Ammon's horn (tissue), 1 donor: ENCODE measurements at places on chromosomes 16 and 17.

GRCh38 chr16:86800894-86801293, 222.5 kb downstream of the FOXL1 start:
- DNase-seq: no peak

DNA sequence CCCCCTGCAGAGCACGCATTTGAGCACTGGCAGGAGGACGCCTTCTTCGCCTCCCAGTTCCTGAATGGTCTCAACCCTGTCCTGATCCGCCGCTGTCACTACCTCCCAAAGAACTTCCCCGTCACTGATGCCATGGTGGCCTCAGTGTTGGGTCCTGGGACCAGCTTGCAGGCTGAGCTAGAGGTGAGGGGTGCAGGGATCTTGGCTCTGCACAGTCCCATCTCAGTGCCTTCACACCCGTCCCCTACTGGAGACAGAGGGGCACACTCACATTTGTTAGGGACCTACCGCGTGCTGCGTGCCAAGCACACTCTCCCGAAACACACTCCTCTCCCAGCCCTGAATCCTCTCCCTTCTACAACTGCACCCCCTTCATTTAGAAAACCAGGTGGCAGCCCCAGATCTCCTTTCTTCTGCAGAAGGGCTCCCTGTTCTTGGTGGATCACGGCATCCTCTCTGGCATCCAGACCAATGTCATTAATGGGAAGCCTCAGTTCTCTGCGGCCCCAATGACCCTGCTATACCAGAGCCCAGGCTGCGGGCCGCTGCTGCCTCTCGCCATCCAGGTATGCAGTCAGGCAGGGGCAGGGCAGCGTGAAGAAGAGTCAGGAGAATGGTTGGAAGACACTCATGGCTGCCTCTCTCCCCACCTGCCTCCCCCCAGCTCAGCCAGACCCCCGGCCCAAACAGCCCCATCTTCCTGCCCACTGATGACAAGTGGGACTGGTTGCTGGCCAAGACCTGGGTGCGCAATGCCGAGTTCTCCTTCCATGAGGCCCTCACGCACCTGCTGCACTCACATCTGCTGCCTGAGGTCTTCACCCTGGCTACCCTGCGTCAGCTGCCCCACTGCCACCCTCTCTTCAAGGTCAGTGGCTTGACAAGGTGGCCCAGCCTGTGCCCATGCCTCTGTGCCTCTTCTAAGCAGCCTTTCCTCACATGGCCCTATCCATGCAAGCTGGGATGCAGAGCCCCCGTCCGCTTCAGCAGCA, 6.3 kb downstream of the ALOX15B start:
- no peak for DNase-seq

DNA sequence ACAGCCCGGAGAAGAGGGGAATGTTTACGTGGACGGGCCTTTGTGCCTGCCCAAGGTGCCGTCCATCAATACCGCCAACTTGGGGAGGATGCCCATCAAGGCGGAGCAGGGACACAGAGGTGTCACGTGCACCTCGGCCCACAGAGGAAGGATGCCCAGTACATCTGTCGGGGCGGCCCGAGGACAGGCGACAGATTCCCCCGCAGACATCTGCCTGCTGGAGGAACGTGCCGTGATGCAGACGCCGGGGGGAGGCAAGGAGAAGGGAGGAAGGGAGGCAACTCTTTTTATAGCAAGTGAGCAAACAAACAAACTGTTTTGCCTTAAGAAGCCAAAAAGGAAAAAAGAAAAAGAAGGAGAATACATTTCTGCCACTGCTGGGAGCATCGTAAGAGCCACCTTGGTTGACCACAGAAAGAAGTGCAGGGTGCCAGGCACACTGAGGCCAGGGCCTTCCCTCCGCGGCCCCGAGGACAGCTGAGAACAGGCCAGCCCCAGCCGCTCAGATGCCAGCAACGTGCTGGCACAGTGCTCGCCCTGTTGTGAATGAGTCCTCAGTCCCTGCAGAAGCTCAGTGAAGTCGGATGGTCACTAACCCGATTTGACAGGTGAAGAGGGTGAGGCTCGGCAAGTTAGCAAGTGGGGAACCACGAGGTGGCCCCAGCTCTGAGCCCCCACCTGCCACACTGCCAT, 146.4 kb downstream of the RBFOX3 start:
- peak; percentile 40 for DNase-seq

GRCh38 chr17:39706921-39707337, 7.1 kb downstream of the ERBB2 start:
- DNase-seq: no peak

- no peak for DNase-seq
Measured at GRCh38 chr16:79393127-79393526, 207.4 kb downstream of the MAF start.

GRCh38 chr17:72419866-72420774, 299.3 kb downstream of the SOX9 start:
- peak; percentile 52 for DNase-seq

DNA sequence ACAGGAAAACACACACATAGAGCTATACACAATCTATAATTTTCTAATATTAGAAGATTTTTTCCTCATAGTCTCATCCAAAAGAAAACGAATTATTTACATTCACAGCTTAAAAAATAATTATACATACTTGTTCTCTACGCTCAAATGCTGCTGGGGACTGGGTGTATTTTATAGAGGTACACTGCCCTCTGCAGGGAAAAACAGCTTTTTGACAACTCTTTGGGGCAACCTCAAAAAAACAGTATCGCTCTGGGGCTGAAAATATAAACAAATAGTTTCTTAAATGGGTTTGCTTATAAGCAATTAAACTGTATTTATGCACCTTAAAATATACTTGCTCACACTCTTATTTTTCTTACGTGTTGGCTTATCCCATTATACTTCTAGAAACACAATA, 261.8 kb upstream of the PSMD7 start:
- DNase-seq: peak; percentile 26

DNA sequence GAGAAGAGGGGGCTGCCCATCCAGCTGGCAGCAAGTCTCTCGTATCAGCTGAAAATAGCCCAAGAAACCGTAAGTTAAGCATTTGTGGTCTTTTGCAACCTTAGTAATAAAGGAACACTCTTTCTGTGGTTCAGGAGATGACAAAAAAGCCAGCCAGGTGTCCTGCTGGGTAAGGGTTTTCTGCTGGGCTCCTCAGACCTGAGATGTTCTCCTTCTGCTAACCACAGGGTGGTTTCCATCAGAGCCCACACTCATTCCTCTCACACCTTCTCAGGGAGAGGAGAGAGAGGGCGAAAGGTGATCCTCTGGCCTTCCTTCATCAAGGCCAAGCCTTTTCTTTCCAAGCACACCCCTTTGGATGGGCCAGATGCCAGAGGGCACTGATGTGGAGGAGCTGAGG, 70.7 kb downstream of the TEX14 start:
- no peak for DNase-seq

DNA sequence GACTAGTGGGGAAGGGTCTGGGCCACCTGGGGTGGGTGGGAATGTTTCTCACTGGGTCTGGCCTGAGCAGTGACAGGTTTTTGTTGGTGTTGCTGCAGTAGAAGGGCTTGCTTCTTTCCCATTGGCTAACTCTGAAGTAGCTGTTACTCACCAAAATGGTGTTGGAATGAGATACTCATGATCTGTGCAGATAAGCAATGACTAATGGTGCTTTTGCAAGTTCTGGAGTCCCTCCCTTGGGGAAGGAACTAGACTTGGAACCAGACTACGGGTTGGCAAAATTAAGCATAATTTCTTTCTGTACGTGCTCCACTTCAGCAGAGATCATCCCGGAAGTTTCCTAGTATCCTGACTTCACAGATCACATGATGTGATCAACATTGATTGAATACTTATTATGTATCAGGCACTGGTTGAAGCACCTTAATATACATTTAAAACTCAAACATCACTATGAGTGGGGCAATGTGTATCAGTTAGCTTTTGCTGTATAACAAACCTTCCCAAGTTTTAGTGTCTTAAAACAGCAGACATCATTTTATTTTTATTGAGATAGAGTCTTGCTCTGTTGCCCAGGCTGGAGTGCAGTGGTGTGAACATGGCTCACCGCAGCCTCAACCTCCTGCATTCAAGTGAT, 30.1 kb downstream of the CHP2 start:
- DNase-seq: peak; percentile 20

GRCh38 chr16:61812251-61812650, 224.0 kb downstream of the CDH8 start:
- no peak for DNase-seq

DNA sequence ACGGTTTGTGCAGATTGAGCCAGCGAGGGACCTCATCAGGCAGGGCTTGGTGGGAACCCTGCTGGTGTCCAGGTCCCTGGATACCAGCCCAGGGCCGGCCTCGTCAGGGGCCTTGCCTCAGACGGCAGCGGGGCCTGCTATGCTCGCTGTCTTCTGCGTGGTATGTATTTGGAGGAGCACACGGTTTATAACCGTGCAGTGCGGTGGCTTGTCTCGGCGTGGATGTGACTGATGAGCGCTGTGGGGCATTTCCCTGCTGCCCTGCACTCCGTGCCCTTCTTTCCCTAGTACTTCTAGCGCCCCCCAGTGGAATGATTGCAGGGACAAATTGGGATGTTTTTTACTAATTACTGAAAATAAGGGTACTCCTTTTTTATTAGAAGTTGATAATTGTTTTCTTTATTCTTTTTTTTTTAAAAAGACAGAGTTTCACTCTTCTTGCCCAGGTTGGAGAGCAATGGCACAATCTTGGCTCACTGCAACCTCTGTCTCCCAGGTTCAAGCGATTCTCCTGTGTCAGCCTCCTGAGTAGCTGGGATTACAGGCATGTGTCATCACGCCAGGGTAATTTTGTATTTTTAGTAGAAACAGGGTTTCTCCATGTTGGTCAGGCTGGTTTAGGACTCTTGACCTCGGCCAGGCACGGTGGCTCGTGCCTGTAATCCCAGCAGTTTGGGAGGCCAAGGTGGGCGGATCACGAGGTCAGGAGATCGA, 15.3 kb downstream of the TBCD start:
- DNase-seq: peak; percentile 76

DNA sequence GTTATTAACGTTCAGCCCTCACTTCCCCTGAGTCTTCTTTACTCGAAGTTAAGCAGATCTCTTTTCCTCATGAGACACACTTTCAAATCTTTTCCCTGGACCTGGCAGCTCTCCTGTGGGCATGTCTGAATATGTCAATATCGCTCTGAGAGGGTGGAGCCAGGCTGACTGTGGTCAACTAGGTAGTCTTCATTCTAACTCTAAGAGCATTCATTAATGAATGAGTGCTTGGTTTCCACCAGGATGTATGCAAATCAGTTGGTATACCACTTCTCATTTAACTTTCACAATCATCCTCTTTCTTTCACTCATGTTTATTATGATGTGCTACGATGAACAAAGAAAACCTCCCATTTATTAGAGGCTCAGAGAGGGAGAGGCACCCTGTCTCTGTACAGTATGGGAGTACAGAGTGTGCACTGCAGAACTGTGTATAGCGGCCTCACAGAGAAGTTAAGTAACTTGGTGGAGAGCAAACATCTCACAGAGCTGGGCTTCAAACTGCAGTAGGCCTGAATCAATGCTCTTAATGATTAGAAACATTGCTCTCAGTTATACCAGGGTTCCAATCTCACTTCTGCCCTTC, 39.9 kb downstream of the OTOA start:
- DNase-seq: no peak
